ENCODE measurements at places on chromosomes 11 and 22.

- DNase-seq = no peak
Measured at GRCh38 chr11:77512092-77512491, 38.2 kb upstream of the PAK1 start.

- DNase-seq = no peak
Measured at GRCh38 chr11:78033040-78033439, 10.0 kb upstream of the KCTD14 start.

DNA sequence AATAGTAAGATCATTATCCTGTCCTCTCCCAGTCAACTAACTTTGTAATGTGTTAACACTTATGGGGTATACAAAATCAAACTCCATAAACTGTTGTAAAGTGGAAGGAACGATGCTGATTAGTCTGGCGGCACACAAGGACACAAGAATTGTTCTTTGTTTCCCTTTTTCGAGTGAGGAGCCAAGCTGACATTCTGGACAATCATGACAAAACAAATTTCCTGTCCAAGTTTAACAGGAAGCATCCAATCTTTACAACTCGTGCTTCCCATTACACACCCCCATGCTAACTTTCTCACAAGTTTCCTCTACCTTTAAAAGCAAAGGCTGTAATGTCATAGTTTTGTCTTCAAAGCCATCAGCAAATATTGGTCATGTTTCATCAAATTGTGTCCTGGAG, 20.4 kb upstream of the LDLRAD3 start:
- DNase-seq = no peak

DNA sequence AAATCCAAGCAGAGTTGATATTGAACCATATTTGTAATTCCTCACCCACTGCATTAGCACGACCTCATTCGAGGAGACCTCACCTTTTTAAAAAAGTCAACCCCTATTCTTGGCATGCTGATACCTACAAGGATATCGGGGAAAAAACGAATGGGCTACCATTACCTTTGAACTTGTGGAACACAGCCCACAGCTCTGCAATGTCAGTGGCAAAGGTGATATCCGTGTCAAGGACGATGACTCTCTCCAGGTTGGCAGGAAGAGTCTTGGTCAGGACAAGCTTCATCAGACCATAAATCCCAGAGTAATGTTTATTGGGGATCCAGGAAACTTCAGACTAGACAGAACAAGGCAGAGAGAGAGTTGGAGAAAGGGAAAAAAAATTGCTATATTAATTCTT, 355.6 kb downstream of the LARGE1 start:
- DNase-seq = no peak

DNA sequence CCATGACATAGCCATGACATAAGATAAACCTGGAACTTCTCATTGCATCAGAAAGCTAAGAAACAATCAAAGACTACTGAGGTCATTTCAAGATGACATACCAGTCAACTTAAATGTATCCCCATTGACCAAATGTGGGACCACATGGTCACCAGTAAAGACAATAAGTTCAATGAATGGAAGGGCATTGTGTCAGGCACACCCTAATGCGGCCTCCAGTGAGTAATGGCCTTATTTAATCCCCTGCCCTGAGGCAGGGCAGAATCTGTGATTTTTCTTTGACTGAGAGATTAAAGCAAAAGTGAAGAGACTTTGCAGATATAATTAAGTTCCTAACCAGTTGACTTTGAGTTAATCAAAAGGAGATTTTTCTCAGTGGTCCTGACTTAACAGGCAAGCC, 17.3 kb upstream of the SYT8 start:
- DNase-seq = no peak

GRCh38 chr22:47162865-47163264, 400.4 kb downstream of the TBC1D22A start:
- no peak for DNase-seq

DNA sequence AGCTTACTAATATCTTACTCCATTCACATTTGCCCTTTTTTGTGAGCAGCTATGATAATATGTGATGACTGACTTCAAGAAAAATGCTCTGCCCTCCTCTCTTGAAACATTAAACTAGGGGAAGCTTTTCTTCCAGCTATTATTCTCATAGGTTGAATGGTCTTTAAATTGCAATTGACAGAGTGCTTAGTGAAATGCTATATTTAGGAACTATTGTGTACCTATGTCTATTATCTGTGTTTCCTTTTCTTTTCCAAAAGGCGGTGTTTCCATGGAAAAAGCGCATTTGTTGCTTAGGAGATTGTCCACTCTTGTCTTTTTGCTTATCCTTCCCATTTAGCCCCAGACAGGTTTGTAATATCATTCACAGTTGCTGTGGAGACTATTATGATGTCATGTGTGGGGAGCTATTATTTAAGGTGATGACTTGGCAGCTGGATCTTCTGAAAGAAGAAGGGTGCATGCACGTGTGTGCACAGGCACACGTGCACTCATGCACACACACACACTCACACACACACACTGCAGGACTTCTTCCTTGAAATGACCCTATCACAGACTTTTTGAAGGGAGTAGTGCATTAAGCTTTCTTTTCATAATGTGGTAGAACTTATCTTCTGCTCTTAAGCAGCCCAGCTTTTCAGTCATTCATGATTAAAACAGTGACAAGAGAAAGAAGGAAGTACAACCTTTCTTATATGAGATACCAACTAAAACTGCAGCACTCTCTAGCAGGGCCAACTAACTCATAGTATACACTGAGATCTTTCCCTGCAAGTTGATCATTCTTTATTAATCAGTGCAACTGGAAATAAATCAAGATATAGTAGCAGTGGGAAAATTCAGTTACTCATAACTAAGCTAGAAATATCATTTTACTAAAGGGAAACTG, 340.8 kb upstream of the MTNR1B start:
- no peak for DNase-seq

GRCh38 chr11:58564231-58564630, 11.4 kb downstream of the LPXN start:
- no peak for DNase-seq

- peak; percentile 65 for DNase-seq
Measured at GRCh38 chr11:67391304-67392182, at the start of gene RAD9A. TSS of gene RAD9A (plus strand) at chr11:67391986. CDS start at chr11:67392045, 59 bp downstream.

DNA sequence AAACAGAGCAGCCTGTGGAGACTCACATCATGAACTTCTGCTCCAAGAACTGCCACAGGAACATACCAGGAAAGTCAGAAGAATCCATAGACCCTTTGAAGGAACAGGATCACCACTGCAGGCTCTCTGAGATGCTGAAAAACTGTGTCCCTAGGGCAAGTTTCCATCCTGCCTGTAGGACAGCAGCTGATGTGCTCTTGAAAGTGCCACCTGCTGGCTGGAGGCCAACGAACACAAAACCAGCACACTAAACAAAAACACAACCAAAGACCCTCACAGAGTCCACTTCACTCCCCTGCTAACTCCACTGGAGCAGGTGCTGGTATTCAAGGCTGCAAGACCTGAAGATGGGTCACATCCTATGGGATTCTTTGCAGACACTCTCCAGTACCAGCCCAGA, 12.0 kb upstream of the NXPE1 start:
- DNase-seq = no peak

- no peak for DNase-seq
Measured at GRCh38 chr11:25769287-25769686, 562.6 kb upstream of the ANO3 start.

DNA sequence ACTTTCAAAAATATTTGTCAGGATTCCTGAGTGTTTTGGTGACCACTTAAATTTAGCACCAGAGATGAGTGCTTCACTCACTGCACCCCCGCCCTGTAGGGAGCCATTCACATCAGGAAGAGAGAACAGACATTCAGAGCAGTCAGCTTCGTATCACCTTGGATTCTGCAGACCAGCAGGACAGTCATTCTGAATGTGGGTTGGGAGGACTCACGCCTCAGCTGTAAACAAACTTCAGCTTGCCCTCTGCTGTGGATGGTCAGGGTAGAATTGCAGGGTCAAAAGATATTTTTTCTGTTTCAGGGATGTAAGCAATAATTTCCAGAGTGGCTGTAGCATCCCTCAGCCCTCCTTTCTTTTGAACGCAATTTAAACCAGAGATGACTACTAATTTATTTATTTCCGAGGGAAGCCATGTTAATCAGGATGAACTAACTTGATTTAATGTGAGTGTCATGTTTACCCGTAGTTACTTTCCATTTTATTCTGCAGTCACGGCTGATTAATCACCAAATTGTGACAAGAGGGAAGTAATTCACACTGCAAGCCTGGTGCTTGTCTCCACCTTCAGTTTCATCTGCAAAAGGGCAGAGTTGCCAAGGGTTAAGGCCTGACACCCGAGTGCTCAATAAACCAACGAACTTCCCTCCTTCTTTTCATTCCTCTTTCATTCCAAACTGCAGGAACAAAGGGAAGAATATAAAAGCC, 174.2 kb upstream of the DDI1 start:
- DNase-seq = no peak

DNA sequence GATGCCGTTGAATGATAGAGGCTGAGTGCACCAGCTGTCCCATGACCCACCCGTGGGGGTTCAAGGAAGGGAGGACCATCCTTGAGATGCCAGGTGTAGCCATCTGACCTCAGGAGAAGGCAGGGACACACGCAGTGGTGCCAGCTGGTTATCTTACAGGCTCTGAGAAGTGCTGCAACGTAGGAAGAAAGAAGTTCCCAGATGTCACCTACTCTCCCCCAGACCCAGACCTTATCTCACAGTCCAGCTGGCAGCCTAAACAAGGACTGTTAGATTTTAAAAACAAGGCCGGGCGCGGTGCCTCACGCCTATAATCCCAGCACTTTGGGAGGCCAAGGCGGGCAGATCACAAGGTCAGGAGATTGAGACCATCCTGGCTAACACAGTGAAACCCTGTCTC, 1307.6 kb downstream of the TBC1D22A start:
- no peak for DNase-seq

DNA sequence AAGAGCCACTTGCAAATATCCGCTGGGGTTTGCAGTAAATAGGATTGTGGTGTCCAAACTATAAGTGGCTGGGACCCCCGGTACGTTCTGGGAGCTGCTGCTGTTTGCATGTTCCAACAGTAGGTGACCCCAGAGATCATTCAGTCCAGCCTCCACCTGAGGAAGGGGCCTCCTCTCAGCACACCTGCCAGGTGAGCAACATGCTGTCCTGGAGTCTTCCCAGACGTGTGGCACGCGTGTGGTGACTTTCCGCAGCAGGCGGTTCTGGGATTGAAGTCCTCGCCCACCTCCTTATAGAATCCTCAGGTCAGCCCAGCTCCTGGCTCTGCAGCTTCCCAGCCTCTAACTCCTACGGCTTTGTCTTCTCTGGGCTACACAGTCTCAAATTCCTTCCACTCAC, 6.7 kb downstream of the P2RX3 start:
- no peak for DNase-seq

DNA sequence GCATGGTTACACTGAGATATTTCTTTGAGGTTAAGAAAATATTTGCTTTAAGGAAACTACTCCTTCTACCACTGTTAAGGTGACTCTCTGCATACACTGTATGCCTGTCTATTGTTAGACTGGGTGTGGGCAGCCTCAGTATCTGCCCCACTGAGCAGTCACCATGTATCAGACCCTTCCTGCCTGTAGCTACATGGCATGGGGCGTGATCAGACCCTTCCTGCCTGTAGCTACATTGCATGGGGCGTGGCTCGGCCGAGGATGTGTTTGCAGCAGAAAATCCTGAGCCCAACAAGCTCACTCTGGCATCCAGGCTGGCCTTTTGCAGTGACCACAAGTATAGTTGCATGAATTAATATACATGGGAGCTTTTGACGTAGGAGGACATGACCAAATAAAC, 669.4 kb downstream of the OPCML start:
- no peak for DNase-seq
